ENCODE measurements at places on chromosomes 2 and 18. TPM values are rescaled to one million over a fixed set of nuclear protein-coding genes. Genes with fewer than 3 reads are reported as not detected.
A peak's percentile ranks its signal among the peaks of the same experiment; 100 is the strongest.

GRCh38 chr2:189302274-189302948, 122.8 kb upstream of the COL5A2 start:
- no peaks in the 10 kb centered on the region for H3K36me3 ChIP-seq
- no peak overlapping the region for H3K4me3 ChIP-seq
- H3K27ac ChIP-seq = no peak overlapping the region
- no peaks in the 10 kb centered on the region for H3K27me3 ChIP-seq
- H3K4me1 ChIP-seq = no peaks in the 10 kb centered on the region

DNA sequence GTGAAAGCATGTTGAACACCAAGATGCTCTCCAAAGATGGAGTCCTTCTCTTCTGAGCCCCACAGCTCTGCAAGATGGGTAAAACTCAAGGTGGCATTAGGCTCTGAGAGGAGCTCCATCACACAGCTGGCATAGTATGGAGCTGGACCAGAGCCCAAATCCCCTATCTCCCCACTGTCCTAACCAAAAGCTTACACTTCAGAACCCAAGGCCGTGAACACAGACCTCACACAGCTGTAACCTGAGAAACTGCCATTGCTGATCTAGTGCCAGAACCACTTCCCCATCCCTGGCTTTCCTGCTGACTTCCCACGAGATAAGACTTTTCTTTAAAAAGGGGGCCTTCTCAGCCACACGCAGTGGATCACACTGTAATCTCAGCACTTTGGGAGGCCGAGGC, 25.0 kb downstream of the TTC32 start:
- H3K4me3 ChIP-seq = no peak overlapping the region
- no peaks in the 10 kb centered on the region for H3K27me3 ChIP-seq
- no peaks in the 10 kb centered on the region for H3K4me1 ChIP-seq

- H3K4me3 ChIP-seq = no peak overlapping the region
- DNase-seq = no peak
- no peaks in the 10 kb centered on the region for H3K36me3 ChIP-seq
- no peaks in the 10 kb centered on the region for H3K27me3 ChIP-seq
These were observed 25.3 kb downstream of the BABAM2 start for GRCh38 chr2:27915874-27916273.

GRCh38 chr2:60612033-60612432, 58.6 kb upstream of the BCL11A start:
- no peaks in the 10 kb centered on the region for H3K27me3 ChIP-seq
- no peaks in the 10 kb centered on the region for H3K4me1 ChIP-seq
- H3K27ac ChIP-seq = no peak overlapping the region
- no peak overlapping the region for H3K4me3 ChIP-seq
- no peak for DNase-seq
- H3K36me3 ChIP-seq = no peaks in the 10 kb centered on the region

GRCh38 chr18:62450546-62451410, 72.0 kb upstream of the ZCCHC2 start:
- H3K4me3 ChIP-seq = no peak overlapping the region
- peaks cover 2% of the 10 kb centered on the region for H3K27me3 ChIP-seq
- H3K27ac ChIP-seq = no peak overlapping the region
- H3K4me1 ChIP-seq = no peaks in the 10 kb centered on the region

DNA sequence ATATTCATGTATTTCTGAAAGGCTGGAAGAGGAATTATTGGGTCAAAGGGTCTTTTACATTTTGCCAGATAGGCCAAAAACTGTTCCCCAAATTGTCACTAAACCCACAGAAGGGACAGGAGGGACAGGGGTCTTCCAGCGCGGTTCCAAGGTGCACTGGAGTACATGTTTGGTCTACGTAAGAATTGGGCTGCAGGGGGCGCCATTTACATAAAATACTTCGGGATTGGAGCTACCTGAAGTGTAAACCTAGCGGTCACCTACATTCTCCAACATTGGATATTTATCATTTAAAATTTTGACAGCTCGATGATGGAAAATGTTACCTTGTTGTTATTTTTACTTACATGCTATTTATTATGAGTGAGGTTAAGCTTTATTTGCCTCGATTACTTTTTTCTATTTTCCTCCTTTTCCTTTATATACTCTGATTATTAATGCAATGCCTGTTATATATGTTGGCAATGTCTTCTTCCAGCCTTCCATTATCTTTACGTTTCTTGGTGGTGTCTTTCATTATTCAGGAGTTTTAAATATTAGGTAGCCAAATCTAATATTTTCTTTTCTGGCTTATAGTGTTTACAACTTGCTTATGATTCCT, 43.0 kb upstream of the RAB6C start:
- no peak overlapping the region for H3K4me3 ChIP-seq
- no peak for DNase-seq

DNA sequence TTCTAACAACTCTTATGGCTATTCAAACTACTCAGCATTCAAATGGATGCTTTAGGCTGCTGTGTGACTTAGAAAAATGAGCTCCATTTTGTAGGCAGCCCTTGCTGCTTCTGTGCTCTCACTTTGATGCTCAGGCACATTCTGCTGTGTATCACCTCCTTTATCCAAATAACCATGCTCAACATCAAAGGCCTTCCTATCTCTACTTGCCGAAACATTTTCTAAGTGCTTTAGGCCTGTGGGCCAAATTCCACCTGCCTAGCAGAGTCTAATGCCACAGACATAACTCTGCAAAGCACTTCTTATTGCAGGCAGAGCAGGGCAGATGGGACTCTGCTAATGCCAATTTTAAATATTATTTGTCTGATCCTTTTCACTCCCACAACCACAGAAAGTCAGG, 397.4 kb downstream of the RND3 start:
- no peaks in the 10 kb centered on the region for H3K27me3 ChIP-seq
- H3K36me3 ChIP-seq = no peaks in the 10 kb centered on the region
- DNase-seq = no peak
- H3K4me3 ChIP-seq = no peak overlapping the region
- no peaks in the 10 kb centered on the region for H3K4me1 ChIP-seq

GRCh38 chr18:11736656-11737055, 47.6 kb downstream of the GNAL start:
- DNase-seq = no peak
- H3K4me3 ChIP-seq = no peak overlapping the region
- H3K36me3 ChIP-seq = no peaks in the 10 kb centered on the region
- no peaks in the 10 kb centered on the region for H3K4me1 ChIP-seq

DNA sequence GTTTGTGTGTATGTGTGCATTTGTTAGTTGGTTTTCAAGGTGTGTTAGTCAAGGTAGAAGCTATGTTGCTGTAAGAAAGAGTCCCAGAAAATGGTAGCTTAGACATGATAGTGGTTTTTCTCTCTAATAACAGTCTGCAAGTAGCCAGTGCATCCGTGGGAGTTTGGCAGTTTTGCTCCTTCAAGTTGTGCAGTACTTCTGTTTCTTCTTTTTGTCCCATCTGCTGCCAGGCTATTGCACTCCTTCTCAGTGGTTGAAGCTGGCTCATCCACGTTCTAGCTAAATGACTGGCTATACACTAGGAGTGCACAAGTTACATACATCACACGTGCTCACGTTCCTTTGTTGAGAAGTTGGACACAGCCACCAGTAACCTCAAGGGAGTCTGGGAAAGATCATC, 134.7 kb downstream of the ASXL3 start:
- peaks cover 12% of the 10 kb centered on the region for H3K4me1 ChIP-seq
- no peak overlapping the region for H3K4me3 ChIP-seq
- no peak for DNase-seq
- H3K27ac ChIP-seq = no peak overlapping the region

DNA sequence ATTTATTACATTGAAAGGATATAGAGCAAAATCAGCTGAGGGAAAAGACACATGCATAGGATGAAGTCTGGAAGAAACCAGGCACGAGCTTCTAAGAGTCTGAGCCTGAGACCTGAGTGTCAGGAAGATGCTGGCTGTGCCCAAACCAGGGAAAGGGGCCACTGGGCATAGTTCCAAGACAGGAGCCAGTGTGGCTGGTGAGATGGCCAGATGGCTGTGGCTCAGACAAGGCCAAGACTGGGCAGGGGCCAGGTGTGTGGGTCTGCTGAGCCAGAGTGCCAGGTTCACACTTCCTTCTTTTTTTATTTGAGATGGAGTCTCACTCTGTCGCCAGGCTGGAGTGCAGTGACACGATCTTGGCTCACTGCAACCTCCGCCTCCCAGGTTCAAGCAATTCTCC, 95.5 kb upstream of the ATG16L1 start:
- no peaks in the 10 kb centered on the region for H3K27me3 ChIP-seq
- DNase-seq = no peak
- H3K4me1 ChIP-seq = no peaks in the 10 kb centered on the region
- H3K36me3 ChIP-seq = peaks cover 52% of the 10 kb centered on the region

- H3K4me3 ChIP-seq = no peak overlapping the region
- H3K36me3 ChIP-seq = no peaks in the 10 kb centered on the region
- H3K4me1 ChIP-seq = no peaks in the 10 kb centered on the region
- H3K27ac ChIP-seq = no peak overlapping the region
- DNase-seq = no peak
These were observed 14.8 kb upstream of the CLASP1 start for GRCh38 chr2:121664086-121664485.

- H3K4me3 ChIP-seq = no peak overlapping the region
- no peaks in the 10 kb centered on the region for H3K36me3 ChIP-seq
- no peaks in the 10 kb centered on the region for H3K27me3 ChIP-seq
These were observed 414.7 kb downstream of the LRATD1 start for GRCh38 chr2:15047184-15047583.

GRCh38 chr2:239271471-239271870, 129.3 kb downstream of the HDAC4 start:
- H3K27me3 ChIP-seq = no peaks in the 10 kb centered on the region
- no peaks in the 10 kb centered on the region for H3K36me3 ChIP-seq
- no peak overlapping the region for H3K27ac ChIP-seq
- peaks cover 45% of the 10 kb centered on the region for H3K4me1 ChIP-seq

DNA sequence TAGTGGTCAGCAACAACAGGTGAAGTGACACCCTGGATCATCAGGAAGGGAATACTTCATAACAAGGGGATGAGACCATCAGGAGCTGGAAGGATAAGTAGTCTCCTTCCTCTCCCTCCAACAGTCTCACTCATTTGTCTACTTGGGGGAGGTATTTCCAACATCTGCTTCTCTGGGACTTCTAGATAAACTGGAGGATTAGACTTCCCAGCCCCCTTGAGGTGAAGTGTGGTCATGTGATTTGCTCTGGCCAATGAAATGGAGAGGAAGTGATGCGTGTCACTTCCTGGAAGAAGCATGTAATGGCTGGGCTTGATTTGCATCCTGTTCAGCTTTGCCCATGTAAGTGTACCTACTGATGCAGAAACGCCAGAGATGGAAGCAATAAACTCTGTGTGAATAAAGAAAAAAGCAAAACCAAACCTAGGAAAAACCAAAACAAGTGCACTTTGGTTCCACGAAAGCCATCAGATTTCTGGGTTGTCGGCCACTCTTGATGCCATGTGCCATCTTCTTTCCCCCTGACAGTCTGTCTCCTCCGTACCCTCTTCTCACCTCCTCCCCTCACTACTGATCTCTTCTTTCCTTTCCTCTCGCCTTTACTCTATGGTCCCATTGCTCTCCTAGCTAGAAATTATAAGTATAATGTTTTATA, 76.1 kb upstream of the DNMT3A start:
- H3K4me3 ChIP-seq = peak overlapping the region; percentile 54

GRCh38 chr2:199627417-199627816, 169.7 kb upstream of the SATB2 start:
- DNase-seq = no peak
- H3K36me3 ChIP-seq = no peaks in the 10 kb centered on the region
- no peak overlapping the region for H3K4me3 ChIP-seq
- H3K27ac ChIP-seq = no peak overlapping the region

- no peaks in the 10 kb centered on the region for H3K4me1 ChIP-seq
- peaks cover 5% of the 10 kb centered on the region for H3K27me3 ChIP-seq
- no peaks in the 10 kb centered on the region for H3K36me3 ChIP-seq
- H3K27ac ChIP-seq = no peak overlapping the region
- H3K4me3 ChIP-seq = no peak overlapping the region
- no peak for DNase-seq
These were observed 89.0 kb downstream of the MTCL1 start for GRCh38 chr18:8794156-8794933.

DNA sequence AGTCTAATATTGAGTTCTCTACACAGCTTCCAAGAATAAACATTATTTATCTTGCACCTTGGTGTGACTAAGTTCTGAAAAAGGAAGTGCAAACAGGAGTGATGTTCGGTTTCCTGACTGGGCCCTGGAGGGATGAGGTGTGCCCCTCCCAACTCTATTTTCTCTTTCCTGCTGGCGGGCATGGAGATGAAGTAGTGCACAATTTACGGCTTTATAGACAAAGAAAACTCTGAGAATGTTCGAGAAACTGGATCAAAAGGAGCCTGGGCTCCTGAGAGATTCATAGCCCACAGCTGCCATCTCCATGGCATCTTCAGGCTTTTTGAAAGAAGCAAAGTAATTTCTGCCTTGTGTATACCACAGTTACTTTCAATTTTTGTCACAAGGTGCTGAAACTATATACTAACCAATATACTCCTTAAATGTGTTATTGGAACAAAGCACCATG, 22.3 kb downstream of the LRATD1 start:
- peak overlapping the region; percentile 20 for H3K27ac ChIP-seq
- no peaks in the 10 kb centered on the region for H3K36me3 ChIP-seq
- peaks cover 9% of the 10 kb centered on the region for H3K4me1 ChIP-seq
- H3K4me3 ChIP-seq = 0 out of 2 replicates have a peak overlapping the region, but pooled peaks have one; percentile 14
- DNase-seq = peak; percentile 40

- DNase-seq = no peak
- H3K27me3 ChIP-seq = peaks cover 6% of the 10 kb centered on the region
- no peaks in the 10 kb centered on the region for H3K36me3 ChIP-seq
- H3K4me1 ChIP-seq = no peaks in the 10 kb centered on the region
These were observed 89.8 kb upstream of the CYRIA start for GRCh38 chr2:16755442-16755841.

GRCh38 chr2:45300026-45300750, 290.9 kb upstream of the SIX2 start:
- peaks cover 1% of the 10 kb centered on the region for H3K27me3 ChIP-seq
- no peaks in the 10 kb centered on the region for H3K36me3 ChIP-seq
- no peak overlapping the region for H3K27ac ChIP-seq
- no peaks in the 10 kb centered on the region for H3K4me1 ChIP-seq
- DNase-seq = no peak

DNA sequence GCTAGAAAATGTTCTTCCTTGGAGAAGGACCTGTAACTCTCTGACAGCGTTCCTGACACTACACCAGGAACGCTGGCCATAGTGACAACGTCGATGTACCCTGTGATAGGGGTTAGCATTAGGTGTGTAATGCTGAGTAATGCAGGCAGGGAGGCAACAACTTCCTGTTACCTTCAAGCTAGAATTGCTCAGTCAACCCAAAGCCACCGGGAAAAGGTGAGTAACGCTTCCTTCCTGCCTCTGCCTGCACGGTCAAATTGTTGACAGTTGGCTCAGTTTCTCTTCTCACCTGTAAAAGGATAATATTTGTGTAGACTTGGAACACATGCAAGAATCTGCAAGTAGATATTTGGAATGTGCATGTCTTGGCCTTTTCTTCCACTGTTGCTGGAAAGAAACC, 12.7 kb downstream of the FAM110C start:
- no peak overlapping the region for H3K4me3 ChIP-seq
- no peaks in the 10 kb centered on the region for H3K36me3 ChIP-seq
- no peaks in the 10 kb centered on the region for H3K27me3 ChIP-seq
- no peaks in the 10 kb centered on the region for H3K4me1 ChIP-seq
- H3K27ac ChIP-seq = no peak overlapping the region
- DNase-seq = no peak

GRCh38 chr2:218953366-218953954, 6.0 kb upstream of the CDK5R2 start:
- H3K27ac ChIP-seq = no peak overlapping the region
- H3K27me3 ChIP-seq = peaks cover 2% of the 10 kb centered on the region

Gene AP1S3
- 9.2 TPM for total RNA-seq

Gene ACADL
- not detected for total RNA-seq

Gene SCYGR6
- not detected for total RNA-seq

Gene UGT1A6
- total RNA-seq = not detected

Gene C2orf92
- 3.4 TPM for total RNA-seq

Gene PPP1R7
- total RNA-seq = 84.3 TPM

Gene COL6A3
- total RNA-seq = 0.43 TPM

Gene NT5C1B
- not detected for total RNA-seq

Gene KCNG2
- not detected for total RNA-seq

Gene DNAH6
- total RNA-seq = 0.31 TPM

Gene IGFBP2
- total RNA-seq = 0.49 TPM

All from GM12878 (cell line).